ENCODE measurements at places on chromosomes 6 and 20. TPM values are rescaled to one million over a fixed set of nuclear protein-coding genes. Genes with fewer than 3 reads are reported as not detected.

DNA sequence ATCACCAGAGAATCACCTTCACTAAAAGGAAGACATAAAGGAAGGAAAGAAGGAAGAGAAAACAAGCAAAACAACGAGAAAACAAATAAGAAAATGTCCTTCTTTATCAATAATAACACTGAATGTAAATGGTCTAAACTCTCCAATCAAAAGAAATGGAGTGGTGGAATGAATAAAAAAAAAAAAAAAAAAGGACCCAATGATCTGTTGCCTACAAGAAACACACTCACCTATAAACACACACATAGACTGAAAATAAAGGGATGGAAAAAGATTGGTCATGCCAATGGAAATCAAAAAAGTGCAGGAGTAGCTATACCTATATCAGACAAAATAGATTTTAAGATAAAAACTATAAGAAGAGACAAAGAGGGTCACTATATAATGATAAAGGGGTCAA is 30.2 kb upstream of the HLA-E start:
- DNase-seq = no peak

GRCh38 chr20:10316582-10316981 is 98.0 kb downstream of the SNAP25 start:
- DNase-seq = no peak

MDFI gene
- 65.1 TPM for polyA plus RNA-seq

COL21A1 gene
- 121 TPM for polyA plus RNA-seq

GRCh38 chr6:124149646-124150045 is 346.0 kb downstream of the NKAIN2 start:
- no peak for DNase-seq

EEF1A2 gene
- polyA plus RNA-seq = 1.9 TPM

DNA sequence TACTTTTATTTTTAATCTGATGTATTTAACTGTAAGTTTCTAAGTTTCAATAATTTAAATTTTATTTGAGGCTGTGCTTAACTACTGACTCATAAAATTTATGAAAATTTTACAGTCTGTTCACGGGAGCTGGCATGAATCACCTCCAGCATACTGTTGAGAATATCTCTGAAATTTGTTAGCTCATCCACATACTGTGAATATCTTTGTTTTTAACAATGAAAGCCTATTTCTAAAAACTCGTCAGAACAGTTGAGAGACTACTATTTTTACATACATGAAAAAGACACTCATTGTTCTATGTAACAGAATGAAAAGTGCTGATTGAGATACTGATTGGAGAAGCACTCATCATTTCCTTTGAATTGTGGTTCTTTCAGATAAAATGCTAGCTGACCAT is 749.3 kb downstream of the TENT5A start:
- no peak for DNase-seq

TBX18 gene
- 9.5 TPM for polyA plus RNA-seq

DNA sequence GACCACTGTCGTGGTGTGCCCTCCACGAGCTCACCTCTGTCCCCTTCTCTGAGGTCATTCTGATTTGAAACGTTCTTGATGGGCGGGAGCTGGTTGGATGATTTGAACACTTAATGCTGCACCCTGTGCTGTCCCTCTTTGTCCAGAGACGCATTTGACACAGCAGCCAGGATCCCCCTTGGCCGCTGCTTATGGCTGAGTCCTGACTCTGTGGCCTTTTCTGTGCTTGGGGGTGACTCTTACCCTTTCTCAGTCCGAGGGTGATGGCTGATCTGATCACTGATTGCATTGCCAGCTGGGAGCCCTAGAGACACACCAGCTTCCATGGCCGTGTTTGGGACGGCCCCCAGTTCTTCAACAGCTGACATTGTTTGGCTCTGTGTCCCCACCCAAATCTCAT is 43.5 kb upstream of the FRMD1 start:
- no peak for DNase-seq

HSPA1L gene
- 5.0 TPM for polyA plus RNA-seq

SAMD10 gene
- 9.9 TPM for polyA plus RNA-seq

TMEM244 gene
- not detected for polyA plus RNA-seq

TP53TG5 gene
- 1.2 TPM for polyA plus RNA-seq

DNA sequence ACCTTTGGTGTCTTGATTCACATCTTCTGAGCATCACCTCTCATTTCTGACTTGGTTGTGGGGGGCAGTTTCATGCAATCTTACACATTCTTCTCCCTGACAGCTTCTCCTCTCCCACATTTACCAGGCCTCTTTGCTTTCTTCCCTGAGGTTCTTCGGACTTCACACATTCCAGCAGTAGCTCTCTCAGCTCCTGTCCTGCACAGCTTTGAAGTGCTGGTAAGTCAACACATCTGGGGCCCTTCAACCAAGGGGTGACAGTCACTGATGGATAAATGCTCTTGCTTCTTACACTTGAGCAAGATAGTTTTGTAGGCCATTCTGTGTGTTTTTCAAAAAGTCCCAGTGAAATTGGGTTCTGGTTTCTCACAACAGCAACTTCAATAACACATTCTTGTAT is 2.5 kb upstream of the SLC35B3 start:
- DNase-seq = no peak

- no peak for DNase-seq
These were observed 479.0 kb upstream of the CITED2 start for GRCh38 chr6:139853302-139853992.

- no peak for DNase-seq
These were observed 51.5 kb downstream of the COL19A1 start for GRCh38 chr6:69917834-69918233.

- no peak for DNase-seq
These were observed 52.9 kb upstream of the FNDC1 start for GRCh38 chr6:159116343-159116742.

BMP7 gene
- polyA plus RNA-seq = 102 TPM

DNA sequence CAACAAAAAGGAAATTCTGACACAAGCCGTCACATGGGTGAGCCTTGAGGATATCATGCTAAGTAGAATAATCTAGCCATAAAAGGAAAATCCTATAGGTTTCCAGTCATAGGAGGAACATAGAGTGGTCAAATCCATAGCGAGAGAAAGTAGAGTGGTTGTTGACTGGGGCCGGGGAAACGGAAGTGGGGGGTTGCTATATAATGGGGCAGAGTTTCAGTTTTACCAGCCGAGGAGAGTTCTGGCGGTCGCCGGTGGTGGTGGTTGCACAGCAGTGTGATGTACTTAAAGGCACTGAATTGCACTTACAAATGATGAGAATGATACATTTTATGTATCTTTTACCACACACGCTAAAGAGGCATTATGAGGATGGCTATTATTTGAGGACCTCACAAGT is 4.9 kb downstream of the GPR31 start:
- DNase-seq = no peak

DNA sequence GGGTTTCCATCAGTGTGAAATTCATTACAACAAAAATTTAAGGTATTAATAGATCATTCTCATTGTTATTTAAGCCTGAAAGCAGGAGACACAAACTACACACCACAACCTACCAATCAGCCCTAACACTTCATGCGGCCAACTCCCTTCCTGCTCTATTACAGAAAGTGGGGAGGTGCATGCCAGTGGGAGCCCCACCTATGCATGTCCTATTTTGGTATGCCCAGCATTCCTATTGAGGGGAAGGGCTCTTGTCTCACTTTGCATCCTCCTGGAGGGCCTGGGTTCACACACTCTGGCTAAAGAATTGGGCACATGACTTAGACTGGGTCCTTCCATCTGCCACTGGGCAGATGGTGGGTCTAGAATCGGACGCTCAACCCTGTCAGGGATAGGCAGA is 450.0 kb downstream of the PTPRT start:
- no peak for DNase-seq

CHRNA4 gene
- polyA plus RNA-seq = 11.4 TPM

DNA sequence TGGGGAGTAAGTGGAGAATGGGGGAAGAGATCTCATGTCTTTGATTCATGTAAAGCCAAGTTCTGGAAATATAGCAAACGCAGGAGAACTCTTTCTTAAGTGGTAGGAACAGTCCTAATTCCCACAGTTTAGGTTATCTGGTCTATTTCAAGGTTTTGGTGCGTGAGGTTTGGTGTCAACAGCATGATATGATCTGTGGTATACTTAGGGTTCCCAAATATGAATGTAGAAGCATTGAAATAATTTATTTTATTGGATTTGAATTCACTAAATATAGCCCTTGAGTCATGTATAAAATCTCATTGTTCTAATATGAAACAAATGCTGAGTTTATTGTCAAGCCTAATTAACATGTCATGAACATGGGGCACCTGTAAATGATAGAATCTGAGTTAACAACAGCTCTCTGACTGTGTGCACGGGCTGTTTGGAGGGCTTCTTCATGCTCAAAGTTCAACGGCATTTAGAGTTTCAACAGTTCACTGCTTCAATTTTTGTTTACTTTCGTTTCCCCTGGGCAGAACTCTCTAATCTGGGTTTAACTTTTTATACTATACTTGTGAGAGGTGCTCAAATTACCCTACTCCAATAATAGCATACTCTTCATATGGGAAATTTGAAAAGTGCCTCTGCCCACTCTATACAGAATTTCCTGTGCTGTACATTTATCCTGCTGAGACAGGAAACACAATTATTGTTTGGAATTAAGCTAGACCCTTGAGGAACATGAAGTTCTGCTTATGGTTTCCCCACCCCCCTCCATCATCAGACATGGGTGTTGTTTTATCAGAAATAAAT is 236.3 kb upstream of the ZNF217 start:
- no peak for DNase-seq

STK38 gene
- polyA plus RNA-seq = 55.4 TPM

GRCh38 chr6:17741507-17741906 is 34.8 kb upstream of the NUP153 start:
- DNase-seq = no peak

HRH3 gene
- polyA plus RNA-seq = not detected

DNA sequence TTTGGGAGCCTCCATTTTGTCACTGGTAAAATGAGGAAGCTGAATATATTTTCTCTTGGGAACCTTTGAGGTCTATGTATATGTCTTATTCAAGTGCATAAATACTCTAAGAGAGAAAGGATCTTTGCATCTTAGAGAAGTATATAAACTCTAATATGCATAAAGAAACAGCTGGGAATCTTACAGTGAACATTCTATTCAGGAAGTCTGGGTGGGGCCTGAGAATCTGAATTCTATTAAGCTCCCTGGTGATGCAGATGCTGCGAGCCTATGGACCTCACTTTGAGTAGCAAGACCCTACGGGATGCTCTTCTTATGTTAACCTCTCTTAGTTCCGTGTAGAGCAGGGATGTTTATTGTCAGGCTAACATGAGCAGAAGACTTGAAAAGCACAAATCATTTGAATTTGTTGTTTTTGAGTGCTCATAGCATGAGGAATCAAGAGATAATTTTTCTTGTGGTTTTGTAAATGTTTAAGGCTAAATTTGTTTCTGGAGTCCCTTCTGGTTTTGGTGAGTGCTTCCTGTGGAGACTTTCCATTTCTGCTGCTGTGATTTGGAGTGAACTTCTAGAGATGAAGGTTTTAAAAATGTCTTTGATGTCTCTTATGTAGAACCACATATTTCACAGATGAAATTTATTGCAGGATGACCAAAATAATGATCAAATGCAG is 281.2 kb upstream of the JAG1 start:
- no peak for DNase-seq

SIRPD gene
- polyA plus RNA-seq = not detected

DNA sequence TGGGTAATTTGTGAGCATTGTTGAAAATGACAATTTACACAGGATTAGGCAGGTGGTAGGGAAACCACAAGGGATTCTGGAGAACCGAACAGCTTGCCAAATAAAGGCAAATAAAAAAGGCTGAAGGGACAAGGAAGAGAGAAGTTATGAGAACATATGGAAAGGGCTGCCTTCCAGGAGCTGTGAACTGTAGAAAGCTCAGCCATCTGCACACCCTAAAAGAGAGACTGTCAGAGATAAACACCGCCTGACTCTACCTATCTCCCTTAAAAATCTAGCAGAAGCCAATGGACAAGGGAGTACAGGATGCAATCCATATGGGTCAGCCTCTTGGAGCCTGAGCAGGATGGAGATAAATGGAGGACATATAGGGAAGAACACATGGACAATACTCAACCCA is 12.7 kb upstream of the SLC17A1 start:
- DNase-seq = no peak

DNA sequence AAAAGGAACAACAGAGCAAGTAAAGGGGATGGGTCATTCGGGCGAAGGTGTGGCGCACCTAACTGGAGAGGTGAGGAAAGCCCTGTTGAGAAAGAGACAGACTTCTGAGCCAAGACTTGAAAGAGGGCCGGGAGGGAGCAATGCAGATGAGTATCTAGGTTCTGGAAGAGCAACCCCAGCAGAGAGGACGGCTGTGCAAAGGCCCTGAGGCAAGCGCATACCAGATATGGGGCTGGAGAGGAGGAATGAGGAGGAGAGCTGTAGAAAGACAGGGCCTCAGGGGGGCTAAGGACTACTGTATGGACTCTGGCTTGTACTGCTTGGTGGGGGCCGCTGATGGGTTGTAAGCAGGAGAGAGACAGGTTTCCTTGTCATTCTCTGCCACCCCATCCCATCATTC is 21.9 kb downstream of the TRERF1 start:
- DNase-seq = no peak

GRCh38 chr6:162849269-162849668 is 121.5 kb downstream of the PACRG start:
- no peak for DNase-seq

GRCh38 chr6:44176130-44176761 is 17.6 kb downstream of the CAPN11 start:
- DNase-seq = no peak

DNA sequence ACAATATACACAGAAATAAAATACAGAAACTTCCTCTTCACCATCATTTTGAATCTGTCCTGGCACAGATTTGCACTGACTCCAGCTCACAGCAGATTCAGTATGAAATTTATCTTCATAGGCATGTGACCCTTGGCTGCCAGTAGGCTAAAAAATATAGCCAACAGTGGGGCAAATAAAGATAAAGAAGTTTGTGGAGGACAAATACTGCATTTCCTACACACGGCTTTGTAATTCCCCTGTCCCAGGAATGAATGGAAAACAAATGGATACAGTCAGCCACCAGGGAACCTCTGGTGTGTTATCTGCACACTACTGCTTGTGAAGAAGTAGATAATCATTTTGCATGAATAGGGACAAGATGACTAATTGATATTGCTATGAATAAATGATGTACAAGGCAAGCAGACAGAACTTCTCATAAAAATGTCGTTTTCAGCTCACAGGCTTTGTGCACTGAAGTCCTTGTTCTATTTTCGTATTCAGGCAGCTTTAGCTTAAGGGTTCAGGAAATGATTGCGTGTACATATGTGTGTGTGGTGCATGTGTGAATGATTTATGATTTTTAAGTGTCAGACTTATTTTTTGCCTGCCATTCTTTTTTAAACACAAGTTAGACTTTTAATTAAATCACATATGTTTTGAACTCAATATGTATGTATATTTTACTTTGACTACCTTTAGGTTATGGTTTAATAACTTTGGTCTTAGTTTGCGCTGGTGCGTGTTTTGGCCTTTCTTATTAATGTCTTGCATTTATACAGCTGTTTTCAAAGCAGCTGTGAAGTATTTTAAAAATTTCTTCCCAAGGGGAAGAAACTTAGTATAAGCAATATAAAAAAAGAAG is 543.8 kb upstream of the JAG1 start:
- DNase-seq = no peak

DNA sequence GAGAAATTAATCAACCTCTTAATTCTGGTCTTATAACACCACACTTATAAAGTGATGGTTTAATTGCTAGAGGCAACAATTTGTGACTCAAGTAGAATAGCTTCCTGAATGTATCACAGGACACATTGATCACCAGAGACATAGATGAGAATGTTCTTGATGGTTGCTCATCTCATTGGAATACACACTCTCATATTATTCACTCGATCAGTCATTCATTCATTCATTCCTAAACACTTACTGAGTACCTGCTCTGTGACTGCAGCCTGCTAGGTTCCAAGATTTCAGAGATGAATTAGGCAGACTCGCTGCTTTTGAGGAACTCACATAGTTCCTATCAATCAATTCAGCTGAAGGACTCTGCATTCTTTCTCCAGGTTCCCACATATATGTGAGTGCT is 365.1 kb upstream of the SOX4 start:
- no peak for DNase-seq

All from renal cortex interstitium (tissue), 15 donors.